Panc1 (cell line): ENCODE measurements at places on chromosomes 1 and 21. TPM values are rescaled to one million over a fixed set of nuclear protein-coding genes. Genes with fewer than 3 reads are reported as not detected.

Gene RIPPLY3
- 1.2 TPM for total RNA-seq

Gene AIM2
- not detected for total RNA-seq

Gene OR2L5
- total RNA-seq = not detected

Gene B3GALT5
- 0.10 TPM for total RNA-seq

Gene SYTL1
- 2.4 TPM for total RNA-seq

Gene ARHGEF10L
- total RNA-seq = 5.9 TPM

Gene CD84
- 0.26 TPM for total RNA-seq

Gene FCRL2
- not detected for total RNA-seq

Gene EBNA1BP2
- 144 TPM for total RNA-seq

Gene HPCAL4
- total RNA-seq = 0.21 TPM

Gene TMCO4
- 13.2 TPM for total RNA-seq

Gene ACKR1
- not detected for total RNA-seq

Gene ADIPOR1
- 78.2 TPM for total RNA-seq

Gene IGSF3
- total RNA-seq = 9.3 TPM

Gene RNU1-4
- 1,290 TPM for total RNA-seq

Gene FAM110D
- 0.05 TPM for total RNA-seq

Gene BEND5
- not detected for total RNA-seq

Gene GJA8
- not detected for total RNA-seq

Gene C1orf210
- total RNA-seq = not detected

Gene CASQ2
- total RNA-seq = not detected

Gene LEPROT
- total RNA-seq = 53.6 TPM

Gene DFFB
- 3.0 TPM for total RNA-seq

Gene ELF3
- 126 TPM for total RNA-seq

Gene DNALI1
- 0.36 TPM for total RNA-seq

Gene TNNI3K
- total RNA-seq = not detected

Gene OLFML3
- total RNA-seq = 0.15 TPM

Gene KCNK1
- 0.13 TPM for total RNA-seq
